ENCODE measurements at places on chromosomes 12 and 14. TPM values are rescaled to one million over a fixed set of nuclear protein-coding genes. Genes with fewer than 3 reads are reported as not detected.

- no peak for DNase-seq
Observed at GRCh38 chr14:21090940-21091663, 7.4 kb downstream of the ZNF219 start.

MAPKAPK5 gene
- total RNA-seq, result 25.5 TPM

GRCh38 chr12:20028033-20028432 is 340.3 kb upstream of the PDE3A start:
- no peak for DNase-seq

DNA sequence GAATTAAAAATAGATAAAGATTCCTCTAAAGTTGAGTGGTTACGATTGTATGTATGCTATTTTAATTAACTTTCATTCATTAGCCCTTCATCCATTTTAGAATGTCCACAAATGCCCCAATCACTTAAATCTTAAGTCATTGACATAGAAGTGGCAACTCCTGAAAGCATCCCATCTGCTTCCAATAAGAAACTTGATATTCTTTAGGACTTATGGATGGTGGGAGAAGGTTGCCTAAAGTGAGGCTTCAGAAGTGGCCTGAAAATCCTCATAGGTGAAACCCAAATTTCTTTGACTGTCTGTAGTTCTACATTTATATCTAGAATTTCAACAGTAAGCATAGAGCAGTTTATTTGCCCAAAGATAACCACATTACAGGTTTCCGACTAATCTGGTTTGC is 161.7 kb upstream of the HMGA2 start:
- no peak for DNase-seq

- DNase-seq, result no peak
Observed at GRCh38 chr12:3091038-3091319, 13.8 kb downstream of the TSPAN9 start.

GRCh38 chr12:46462641-46463355 is 90.2 kb upstream of the SLC38A2 start:
- no peak for DNase-seq

DNA sequence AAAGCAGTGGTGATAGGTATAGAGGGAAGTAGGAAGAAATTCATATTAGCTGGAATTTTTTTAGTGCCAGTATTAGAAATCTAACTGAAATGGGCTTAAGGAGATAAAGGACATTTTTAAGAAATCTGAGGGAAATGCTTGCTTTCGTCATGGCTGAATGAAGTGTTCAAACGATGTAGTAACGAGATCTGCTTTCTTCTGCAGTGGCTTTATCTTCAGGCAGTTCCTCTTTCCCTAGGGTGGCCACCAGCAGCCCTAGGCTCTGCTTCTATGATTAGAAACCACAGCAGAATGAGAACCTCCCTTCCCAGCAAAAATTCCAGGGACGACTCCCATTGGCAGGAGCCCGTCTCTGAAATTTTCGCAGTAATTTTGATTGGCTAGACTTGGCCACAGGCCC is 163.9 kb upstream of the FRMD6 start:
- DNase-seq, result no peak
